ENCODE measurements at places on chromosomes 4 and X. TPM values are rescaled to one million over a fixed set of nuclear protein-coding genes. Genes with fewer than 3 reads are reported as not detected.

NELFA gene
- 31.2 TPM for total RNA-seq

GPRIN3 gene
- total RNA-seq = 0.41 TPM

COX7B2 gene
- not detected for total RNA-seq

IL13RA2 gene
- total RNA-seq = 1.3 TPM
